Suppressor macrophage treated with lipopolysaccharide for 1 hour (primary cell): ENCODE measurements at places on chromosomes 3 and 15.

- DNase-seq: no peak
Measured at GRCh38 chr3:189212681-189213080, 40.9 kb downstream of the TPRG1 start.

GRCh38 chr15:50764461-50765194 is 878 bp downstream of the SPPL2A start:
- peak; percentile 76 for DNase-seq

DNA sequence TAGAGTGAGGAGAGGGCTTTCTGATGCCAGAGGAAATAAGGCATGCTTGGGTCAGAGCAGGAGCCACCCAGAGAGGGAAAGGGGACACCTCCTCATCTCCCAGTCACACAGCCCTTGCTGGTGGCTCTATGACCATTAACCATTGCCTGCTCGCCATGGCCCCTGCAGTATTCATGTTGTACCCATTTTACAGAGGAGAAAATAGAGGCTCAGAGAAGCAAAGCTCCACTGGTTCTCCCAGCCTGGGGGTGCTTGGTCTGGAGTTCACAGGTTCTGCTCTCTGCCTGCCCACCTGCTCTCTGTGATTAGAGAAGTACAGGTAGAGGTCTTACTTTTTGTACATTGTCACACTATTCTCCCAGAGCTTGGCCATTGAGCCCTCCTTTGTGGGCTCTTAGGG is 56.2 kb downstream of the LINGO1 start:
- DNase-seq: no peak

- DNase-seq: no peak
Measured at GRCh38 chr3:6860149-6860953, 564 bp upstream of the GRM7 start.

DNA sequence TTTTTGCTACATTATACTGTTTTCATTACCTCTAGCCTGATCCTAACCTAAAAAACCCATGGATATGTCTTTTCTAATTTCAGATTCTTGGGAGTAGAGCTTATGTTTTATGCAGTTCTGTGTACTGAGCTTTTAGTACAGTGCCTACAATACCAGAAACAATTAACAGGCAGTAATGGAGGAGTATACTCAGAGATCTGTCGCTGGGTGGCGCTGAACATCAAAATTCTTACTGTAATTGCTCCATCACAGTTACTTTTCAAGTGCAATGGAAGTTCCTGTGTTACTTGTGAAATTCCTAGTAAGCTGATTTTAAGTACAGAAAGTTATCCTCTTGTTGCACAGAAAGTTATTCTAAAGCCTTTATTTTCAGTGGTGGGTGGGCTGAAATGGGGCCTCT is 66.9 kb downstream of the RNF13 start:
- DNase-seq: peak; percentile 78

- DNase-seq: no peak
Measured at GRCh38 chr3:178198329-178198728, 337.9 kb upstream of the KCNMB2 start.

DNA sequence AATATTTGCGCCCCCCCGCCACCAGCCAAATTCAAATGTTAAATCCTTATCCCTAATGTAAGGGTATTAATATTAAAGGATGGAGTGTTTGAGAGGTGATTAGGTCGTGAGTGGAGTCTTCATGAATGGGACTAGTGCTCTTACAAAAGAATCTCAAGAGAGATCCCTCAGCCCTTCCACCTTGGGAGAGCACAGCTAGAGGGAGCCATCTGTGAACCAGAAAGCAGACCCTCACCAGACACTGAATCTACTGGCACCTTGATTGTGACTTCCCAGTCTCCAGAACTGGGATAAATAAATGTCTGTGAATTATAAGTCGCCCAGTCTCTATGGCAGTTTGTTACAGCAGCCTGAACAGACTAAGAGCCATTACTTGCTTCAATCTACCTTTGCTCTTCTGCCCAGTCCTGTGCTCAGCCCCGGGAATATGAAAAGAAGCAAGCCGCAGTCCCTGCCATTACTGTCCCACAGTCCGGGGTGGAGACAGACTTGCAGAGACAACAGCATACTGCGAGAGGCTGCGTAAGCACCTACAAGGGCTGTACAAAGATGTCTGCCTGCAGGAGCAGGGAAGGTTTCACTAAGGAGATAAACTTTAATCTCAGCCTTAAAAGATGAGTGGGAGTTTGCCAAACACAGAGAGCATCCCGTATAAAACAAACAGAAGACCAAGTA is 110.7 kb upstream of the TMCO5A start:
- DNase-seq: no peak

GRCh38 chr15:69720536-69720935 is 267.9 kb downstream of the RPLP1 start:
- DNase-seq: no peak

GRCh38 chr15:100863796-100864267 is 15.8 kb upstream of the ALDH1A3 start:
- DNase-seq: no peak

GRCh38 chr3:19074257-19074900 is 73.9 kb upstream of the KCNH8 start:
- peak; percentile 51 for DNase-seq

- no peak for DNase-seq
Measured at GRCh38 chr3:26807272-26807671, 184.7 kb downstream of the LRRC3B start.

DNA sequence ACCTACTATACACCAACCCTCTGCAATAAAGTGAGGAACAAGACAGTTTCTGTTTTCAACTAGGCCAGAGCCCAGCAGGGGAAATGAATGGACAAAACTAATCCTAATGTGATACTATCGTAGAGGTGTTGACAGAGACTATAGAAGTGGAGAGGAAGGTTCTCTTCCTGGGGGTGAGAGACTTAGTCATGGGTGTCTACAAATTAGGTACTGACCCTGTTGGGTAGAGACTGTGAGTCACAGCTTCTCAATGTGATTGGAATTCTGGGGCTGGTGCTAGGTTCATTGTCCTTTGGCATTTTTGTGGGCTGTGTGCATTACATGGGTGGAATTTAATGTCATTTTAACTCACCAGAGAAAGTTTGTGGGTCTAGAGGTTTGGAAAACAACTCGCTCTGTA is 79.3 kb downstream of the ADAMTSL3 start:
- DNase-seq: no peak

GRCh38 chr3:160893207-160893606 is 137.2 kb downstream of the PPM1L start:
- no peak for DNase-seq

DNA sequence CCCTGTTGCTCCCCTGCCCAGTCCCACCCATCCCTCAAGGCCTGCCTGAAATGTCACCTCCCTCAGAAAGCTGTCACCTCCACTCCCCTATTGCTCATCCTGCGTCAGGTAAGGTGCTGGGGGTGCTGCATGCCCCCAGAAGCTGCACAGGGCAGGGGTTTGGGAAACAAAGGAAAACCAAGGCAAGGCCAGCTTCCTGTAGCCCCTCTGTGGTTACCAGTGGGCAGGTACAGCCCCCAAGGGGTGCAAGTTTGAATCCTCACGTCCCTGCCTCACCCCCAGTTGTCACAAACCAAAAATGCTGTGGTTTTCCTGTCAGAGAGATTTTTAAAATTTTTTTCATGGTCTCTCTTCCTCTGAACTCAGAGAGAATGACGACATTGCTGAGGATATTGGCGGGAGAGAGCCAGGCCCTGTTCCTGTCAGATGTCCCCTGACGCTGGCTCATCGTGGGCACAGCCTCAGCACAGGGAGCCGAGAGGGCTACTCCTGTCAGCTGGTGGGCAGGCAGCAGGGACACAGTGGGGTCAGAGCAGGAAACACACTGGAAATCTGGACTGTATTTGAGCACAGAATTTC is 27.0 kb downstream of the PSTPIP1 start:
- peak; percentile 74 for DNase-seq

GRCh38 chr3:128152419-128153155 is 694 bp upstream of the EEFSEC start:
- DNase-seq: no peak

- DNase-seq: peak; percentile 93
Measured at GRCh38 chr3:177810162-177810623, 612.9 kb upstream of the TBL1XR1 start.

- DNase-seq: peak; percentile 92
Measured at GRCh38 chr15:90020021-90020735, 19.1 kb downstream of the ZNF710 start.

DNA sequence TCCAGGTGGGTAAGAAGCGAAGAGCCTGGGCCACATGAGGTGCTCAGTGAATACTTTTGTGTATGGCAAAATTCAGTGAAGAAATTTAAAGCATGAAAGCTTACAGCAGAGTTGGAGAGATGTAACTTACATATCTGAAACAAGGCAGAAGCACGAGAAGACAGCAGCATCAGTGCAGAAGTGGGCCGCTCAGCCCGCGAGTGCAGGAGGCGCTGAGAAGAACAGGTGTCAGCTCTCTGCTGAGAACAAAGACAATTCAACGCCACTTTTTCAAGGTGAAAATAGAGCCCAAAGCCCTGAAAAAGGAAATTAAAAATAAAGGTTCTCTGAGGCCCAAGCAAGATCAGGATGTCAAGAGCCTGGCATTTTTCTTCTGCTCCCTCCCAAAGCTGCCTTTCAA is 58.3 kb downstream of the RBPMS2 start:
- no peak for DNase-seq

GRCh38 chr3:19346759-19347158 is 198.4 kb downstream of the KCNH8 start:
- DNase-seq: no peak

DNA sequence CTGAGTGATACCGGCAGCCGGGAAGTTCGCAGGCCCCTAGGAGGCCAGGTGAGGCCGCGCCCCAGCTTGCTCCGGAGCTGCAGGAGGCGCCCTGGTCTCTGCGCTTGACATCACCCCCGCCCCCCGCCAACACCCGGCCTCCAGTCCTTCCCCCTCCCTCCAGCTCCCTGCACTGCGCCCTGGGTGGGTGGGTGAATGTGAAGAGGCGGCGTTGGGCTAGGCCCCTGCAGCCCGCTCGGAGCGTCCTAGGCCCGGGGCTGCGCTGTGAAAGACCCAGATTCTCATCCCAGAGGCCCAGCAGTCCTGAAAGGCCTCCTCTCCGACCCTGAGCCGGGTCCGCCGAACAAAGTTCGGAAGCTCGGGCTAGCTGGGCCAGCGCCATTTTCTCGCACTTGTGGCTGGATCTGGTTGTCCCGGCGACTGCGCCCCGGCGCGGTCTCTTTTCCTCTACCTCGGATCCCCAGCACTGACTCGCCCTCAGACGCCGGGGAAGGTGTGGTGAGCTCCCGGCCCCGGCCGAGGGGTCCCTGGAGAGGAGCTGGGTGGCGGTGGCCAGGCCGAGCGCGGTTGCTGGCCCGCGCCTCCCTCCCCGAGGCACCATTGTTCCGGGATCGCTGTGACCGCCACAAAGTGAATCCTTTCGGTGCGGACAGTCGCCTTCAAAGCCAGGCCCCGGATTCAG is 12.9 kb downstream of the ZIC4 start:
- DNase-seq: no peak
